Jurkat, Clone E6-1 (cell line): ENCODE measurements at places on chromosomes 2 and 18.

DNA sequence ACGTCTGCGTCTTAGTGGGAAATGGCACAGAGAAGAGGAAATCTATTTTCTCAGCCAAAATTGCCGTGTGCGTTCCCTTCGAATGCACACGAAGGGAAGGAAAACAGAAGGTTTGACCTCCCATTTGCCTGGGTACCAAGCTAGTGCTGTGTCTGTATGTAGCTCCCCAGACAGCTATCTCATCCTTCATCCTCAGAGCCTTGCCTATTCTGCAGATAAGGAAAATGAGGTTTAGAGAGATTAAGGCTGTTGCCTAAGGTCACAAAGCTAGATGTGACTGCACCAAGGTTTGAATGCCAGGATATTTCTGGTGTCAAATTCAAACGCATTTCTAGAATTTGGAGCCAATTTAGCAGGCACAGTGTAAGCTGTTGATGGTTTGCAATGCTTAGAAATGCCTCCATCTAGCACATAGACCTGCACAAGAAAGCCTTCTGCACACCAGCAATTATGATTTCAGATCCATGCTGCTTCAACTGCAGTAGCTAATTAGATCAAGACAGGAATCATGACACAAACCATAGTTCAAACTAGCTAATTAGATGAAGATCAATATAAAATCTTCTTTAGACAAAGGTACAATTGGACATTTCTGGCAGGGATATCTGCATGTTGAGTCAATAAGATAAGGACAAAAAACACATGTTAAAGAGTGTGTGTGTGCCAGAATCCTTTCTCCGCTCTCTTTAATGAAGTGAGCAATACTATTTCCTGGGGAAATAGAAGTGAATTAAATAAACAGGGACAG, 115.1 kb downstream of the CMPK2 start:
- no peak for DNase-seq

DNA sequence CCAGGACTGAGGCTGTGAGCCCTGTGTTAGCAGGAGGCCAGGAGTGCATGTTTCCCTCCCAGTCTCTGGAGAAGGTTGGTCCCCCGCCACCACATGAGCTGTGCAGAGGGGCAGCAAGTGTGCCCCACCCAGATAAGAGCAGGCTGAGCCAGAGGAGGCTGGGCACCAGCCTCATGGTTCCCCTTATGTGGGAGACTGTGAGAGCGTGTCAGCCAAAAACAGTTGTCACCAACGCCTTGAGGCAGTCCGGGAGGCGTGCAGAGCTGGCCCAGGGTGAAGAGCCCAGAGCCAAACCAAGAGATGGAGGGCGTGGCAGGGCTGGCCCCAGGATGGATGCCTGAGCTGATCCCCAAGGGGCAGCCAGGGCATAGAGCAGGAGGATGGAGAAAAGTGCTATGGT, 128.7 kb upstream of the GLI2 start:
- DNase-seq = no peak

DNA sequence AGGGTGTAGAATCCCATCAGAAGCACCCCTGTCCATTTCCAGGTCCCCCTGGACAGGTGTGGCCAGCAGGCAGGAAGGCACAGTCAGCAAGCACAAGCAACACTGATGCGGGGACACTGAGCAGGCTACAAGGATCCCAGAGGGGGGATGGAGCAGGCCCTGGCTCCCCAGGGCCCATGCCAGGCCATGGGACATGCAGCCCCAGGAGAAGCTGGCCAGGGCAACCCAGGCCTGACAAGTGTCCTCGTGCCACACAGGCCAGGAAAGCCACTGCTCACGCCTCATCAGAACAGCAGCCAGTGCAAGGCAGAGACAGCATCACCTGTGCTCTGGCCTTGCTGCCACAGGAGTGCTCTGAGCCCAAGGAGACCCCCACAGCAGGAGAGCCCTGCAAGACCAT, 14.1 kb upstream of the GPC1 start:
- no peak for DNase-seq

- DNase-seq = peak; percentile 49
These were observed 31.8 kb upstream of the NTSR2 start for GRCh38 chr2:11701751-11702301.

DNA sequence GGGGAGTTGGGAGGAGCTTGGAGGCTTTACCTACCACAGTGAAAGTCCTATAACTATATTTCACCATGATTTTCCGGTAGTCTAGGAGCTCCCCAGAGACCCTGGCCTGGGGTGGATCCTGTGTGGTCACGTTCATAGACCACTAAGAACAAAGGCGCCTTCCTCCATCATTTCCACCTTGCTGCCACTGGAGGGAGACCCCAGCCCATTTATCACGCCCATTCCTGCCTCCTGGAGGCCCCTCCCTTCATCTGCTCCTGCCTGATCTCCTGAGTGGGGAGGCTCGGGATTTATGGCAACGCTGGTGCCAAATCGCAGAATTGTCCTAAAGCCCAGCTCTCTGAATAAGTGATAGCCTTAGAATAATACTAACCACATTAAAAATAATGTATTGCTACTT, 507.6 kb upstream of the SPHKAP start:
- no peak for DNase-seq

- DNase-seq = no peak
These were observed 49.8 kb upstream of the AGPS start for GRCh38 chr2:177342736-177343135.

DNA sequence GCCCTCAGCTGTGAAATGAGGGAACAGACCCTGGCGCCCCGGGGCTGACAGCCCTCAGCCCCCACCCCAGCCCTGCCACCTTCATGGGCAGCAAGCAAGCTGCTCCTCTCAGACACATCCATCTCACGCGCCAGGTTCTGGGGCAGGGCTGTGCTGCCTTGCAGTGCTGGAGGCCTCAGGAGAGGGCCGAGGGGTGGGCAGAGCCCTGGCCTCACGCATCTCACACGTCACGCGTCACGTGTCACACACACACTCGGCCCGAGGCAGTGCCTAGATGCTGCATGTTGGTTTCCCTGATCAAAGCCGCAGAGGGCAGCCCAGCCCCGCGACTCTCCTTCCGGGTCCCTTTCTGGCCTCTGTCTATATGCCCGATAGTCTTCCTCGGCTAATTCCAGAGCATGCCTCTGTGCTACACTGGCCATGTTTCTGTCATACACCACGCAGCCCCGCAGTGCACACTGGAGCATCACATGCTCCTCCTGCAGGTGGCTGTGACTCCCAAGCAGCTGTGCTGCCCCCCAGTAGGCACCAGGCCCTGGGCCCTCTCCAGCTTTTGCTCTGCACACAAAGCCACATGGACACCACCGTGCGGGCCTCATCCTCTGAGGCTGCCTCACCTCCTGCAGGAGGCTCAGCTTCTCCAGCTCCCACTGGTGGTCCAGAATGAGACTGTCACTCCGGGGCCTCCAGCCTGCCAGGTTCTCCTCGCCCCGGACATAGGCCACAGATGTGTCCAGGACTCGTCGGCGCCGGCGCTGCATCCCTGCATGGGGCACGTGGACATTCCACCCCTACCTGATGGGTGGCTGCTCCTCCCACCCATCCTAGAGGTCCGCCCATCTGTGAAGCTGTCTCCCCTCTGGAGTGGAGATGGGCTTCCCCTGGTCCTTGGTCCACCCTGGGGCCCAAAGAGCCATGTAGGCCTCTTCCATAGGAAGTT, 31.4 kb downstream of the AQP12A start:
- DNase-seq = no peak

- DNase-seq = no peak
These were observed 253.6 kb downstream of the NBAS start for GRCh38 chr2:15307526-15307925.

GRCh38 chr2:168277276-168277675, 29.9 kb upstream of the STK39 start:
- DNase-seq = no peak

GRCh38 chr2:138215958-138216357, 251.7 kb downstream of the HNMT start:
- no peak for DNase-seq
